T follicular helper cell (primary cell): ENCODE measurements at places on chromosomes 4 and X.

DNA sequence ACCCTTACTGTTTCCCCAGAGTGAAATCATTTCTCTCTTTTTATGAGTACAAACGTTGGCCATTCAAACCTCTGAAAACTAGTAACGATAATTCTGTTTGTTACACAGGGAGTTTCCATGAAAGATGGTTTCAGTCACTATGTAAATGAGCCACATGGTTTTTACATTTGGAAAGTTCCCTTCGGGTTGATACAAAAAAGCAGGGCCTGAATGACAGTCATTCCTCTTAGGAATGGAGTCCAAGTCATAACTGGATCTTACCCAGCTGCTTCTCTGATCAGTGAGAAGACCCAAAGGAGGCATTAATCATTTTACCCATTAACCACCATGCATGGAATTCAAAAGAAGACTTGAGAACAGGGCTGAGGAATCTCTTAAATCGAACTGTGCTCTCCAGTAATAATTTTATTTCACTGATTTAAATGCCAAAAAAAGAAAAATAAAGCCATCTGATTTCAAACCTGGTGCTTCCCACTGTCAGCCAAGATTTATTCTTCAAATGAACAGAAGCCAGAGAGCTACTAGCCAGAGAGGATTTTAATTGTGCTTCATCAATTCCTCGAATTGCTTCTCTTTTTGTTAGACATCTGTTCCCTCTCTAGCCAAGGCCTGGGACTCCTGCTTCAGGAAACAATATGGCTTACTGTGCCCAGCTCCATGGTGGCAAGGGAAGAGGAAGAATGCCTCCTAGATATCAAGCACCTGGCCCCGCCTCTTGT, 3.2 kb downstream of the SOWAHB start:
- DNase-seq = no peak

DNA sequence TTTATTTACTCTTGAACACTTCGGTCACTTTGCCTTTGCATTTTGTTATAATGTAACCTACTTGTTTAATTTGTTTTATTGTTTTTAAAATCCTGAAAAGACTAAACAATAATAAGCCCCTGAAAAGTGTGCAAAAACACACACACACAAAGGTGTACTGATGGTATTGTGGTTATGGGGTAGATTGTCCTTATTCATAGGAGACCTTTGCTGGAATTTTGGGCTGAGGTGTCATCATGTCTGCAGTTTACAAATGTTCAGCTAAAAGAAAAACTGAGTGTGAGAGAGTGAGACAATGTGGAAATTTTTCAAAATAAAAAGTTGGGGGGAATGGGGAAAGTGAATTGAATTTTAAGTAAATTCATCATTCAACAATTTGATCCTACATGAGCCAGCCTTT, 174.9 kb downstream of the QDPR start:
- no peak for DNase-seq

DNA sequence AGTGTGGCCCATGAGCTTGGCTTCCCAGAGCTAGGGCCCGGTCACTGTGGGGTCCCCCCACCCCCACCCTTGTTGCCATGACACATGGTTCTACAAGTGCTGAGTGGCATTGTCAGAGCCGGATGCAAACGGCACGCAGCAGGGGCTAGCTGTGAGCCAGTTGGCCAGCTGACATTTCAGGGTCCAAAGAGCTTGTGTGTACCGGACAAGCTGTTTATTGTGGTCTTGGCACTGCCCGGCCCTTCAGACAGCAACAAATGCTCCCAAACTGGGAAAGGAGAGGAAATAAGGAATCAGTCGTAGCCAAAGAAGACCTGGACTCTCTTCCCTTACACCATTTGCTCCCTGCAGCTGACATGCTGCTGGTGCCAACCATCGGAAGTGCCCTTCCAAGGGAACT, 36.8 kb downstream of the TSC22D3 start:
- DNase-seq = no peak

GRCh38 chrX:123830309-123830708, 29.5 kb upstream of the XIAP start:
- no peak for DNase-seq

DNA sequence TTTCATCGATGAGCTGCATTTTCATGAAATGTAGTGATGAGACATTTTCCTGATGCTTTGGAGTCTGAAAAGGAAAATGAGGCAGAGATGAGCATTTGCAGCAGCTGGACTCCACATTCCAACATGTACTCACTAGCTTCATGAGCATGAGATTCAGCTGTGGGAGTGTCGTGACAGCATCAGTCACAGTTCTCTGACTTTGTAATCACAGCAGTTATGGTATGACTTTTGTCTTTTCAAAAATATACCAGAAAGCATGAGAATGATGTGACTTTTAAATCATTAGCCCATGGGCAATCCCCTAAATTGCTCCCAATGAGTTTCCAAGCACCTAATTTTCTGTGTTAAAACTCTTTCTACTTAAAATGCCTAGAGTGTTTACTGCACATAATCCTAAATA, 18.3 kb upstream of the MSL3 start:
- no peak for DNase-seq

GRCh38 chr4:122636697-122637096, 15.8 kb upstream of the IL21 start:
- DNase-seq = no peak

DNA sequence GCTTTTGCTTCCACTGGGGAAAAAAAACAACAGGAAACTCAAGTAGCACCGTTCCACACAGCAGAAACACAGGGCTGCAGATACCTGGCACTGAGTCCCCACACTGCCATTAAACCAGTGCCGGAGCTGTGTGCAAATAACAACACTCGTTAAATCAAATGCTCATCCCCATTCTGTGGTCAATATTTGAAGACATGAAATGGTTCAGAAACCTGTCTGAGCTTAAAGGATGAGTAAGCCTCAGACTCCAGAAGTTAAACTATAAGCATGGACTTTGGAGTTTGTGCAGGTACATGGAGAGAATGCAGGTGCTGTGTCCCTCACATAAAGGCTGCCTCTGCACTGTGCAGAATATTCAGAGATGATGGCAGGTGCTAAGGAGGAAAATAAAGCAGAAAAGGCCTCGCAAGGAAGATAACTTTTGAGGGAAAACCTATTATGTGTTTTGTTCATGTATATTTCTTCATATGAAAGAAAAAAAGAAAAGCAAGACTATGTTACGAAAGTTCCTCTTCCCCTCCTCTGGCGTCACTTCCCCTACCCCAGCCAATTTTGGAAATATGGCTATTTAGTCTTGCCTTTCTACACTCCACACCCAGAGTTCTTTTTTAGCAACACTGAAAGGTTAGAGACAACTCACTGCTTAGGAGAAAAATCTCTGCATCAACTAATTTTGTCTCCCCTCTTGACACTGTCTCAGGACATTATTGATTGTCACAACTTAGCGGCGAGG, 4.6 kb downstream of the MPP1 start:
- DNase-seq = no peak
